ENCODE measurements at places on chromosomes 4 and X.

DNA sequence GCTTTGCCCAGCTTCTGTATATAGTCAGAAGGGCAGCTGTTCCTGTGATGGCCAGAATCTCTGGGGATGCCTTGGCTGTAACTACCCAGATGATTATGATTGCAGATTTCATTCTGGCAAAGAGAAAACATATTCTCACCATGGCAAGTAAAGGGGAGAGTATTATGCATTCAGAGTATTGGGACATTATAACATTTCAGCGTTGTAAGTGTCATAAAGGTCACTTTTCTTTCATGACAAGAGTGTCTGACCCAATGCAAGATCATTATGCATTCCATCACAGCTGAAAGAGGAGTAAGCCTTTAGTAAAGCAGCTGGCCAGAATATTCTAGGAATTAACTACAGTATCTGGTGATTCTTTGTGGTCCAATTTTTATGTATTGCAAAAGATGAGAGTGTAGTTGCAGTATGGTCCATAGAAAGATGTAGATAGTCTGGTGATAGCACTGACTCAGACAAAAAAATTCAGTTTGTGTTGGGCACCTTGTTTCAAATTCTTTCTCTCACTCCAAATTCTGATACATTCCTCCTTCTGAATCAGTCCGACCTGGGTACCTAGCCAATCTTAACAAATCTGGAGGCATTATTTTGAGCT, 2366.3 kb downstream of the PCDH7 start:
- no peak for DNase-seq

DNA sequence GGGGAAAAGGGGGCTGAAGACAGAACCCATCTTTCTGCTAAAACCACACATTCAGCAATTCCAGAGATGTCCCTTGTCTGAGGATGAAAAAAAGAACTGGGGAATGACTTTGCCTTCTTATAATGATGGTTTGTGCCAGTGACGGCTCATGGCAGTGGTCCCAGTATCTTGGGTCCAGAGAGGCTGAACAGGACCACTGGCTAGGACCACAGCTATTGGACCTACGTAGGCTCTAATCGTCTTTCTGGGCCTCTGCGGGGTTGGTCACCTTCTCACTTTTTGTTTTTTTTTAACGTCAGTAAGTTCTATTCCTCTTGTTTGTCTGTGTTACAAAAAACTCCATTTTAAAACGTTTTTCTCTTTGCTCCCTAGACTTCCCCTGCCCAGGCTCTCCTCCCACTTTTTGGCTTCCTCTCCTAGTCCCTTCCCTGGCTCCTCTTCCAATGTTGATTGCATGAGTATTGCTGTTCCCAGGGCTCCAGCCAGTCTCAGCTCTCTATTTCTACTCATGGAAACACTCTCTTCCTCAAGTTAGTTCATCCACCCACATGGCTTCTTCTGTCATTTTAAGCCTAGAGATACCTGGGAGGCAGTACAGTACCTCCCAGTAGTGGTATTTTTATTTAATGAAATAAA, 52.6 kb upstream of the STX18 start:
- no peak for DNase-seq

GRCh38 chrX:146351620-146352019, 458.0 kb upstream of the CXorf51B start:
- no peak for DNase-seq

- no peak for DNase-seq
Measured at GRCh38 chr4:3871181-3871852, 105.1 kb downstream of the ADRA2C start.

- no peak for DNase-seq
Measured at GRCh38 chrX:2647627-2648026, 43.5 kb upstream of the CD99 start.

Data from NK-92 treated with Interleukin-12 subunit alpha and Interleukin-12 subunit beta, amount 100 ng/mL, for 24 hours (cell line).